ENCODE measurements at places on chromosomes 3 and 15.

- no peak for DNase-seq
Observed at GRCh38 chr3:194852831-194853508, 167.3 kb downstream of the FAM43A start.

GRCh38 chr3:3855056-3855455 lies 55.8 kb downstream of the LRRN1 start:
- no peak for DNase-seq

DNA sequence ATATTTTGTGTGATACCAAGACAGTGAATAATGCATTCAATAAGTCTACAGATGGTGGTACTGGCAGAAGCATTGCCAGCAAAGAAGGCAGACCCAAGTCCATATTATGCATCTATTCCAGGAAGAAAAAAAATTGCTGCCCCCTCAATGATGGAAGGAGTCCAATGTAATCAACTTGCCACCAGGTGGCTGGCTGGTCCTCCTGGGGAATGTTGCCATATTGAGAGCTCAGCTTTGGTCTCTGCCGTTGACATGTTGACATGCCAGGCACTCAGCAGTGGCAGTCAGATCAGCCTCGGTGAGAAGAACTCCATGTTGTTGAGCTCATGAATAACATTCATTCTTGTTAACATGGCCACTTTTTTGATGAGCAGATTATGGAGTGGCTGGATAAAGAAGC lies 298.5 kb downstream of the IGSF11 start:
- no peak for DNase-seq

- DNase-seq = no peak
Observed at GRCh38 chr3:10833855-10834414, 17.9 kb downstream of the SLC6A11 start.

GRCh38 chr3:77372634-77373346 lies 332.9 kb downstream of the ROBO2 start:
- no peak for DNase-seq

GRCh38 chr3:15450438-15451215 lies 23.2 kb downstream of the EAF1 start:
- no peak for DNase-seq

GRCh38 chr15:90683371-90683770 lies 33.8 kb upstream of the BLM start:
- DNase-seq = no peak

- no peak for DNase-seq
Observed at GRCh38 chr15:61654918-61655317, 405.3 kb downstream of the VPS13C start.

DNA sequence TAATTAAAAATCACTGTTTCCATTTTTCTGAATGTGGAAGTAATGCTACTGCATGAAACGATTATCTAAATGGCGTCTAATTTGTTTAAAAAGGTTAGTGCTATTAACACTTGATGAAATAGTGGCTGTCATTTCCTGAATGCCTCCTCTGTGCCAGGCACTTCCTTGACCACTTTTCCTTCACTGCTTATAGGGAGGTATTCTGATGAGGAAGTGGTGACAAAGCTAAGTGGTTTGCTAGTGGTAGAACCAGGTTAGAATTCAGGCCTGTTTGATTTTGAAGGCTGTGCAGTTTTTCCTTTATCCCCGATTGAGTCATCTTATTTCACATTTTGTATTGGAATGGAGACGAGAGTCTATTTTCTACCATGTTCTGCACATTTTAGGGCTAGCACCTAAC lies 119.0 kb downstream of the USP13 start:
- no peak for DNase-seq

- no peak for DNase-seq
Observed at GRCh38 chr3:194128202-194128918, 7.6 kb upstream of the HES1 start.

GRCh38 chr15:85759376-85759775 lies 35.3 kb downstream of the KLHL25 start:
- DNase-seq = no peak

DNA sequence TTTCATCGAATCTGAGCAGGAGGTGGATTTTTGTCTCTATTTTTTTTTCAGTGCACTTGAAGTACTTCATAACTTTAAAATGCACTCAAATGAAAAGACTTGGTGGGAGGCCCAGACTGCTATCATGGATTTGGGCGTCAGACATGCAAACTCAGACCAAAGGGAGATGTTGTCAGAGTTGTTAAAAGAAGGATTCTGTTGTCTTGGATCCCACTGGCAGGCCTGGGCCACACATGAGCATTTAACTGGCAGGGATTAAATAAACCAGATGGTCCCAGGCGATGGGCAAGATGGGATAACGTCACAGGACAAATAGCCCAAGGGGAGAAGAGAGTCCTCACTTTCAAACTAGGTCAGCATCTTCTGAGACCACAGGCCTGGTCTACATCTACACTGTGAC lies 15.4 kb downstream of the RTP1 start:
- DNase-seq = no peak

DNA sequence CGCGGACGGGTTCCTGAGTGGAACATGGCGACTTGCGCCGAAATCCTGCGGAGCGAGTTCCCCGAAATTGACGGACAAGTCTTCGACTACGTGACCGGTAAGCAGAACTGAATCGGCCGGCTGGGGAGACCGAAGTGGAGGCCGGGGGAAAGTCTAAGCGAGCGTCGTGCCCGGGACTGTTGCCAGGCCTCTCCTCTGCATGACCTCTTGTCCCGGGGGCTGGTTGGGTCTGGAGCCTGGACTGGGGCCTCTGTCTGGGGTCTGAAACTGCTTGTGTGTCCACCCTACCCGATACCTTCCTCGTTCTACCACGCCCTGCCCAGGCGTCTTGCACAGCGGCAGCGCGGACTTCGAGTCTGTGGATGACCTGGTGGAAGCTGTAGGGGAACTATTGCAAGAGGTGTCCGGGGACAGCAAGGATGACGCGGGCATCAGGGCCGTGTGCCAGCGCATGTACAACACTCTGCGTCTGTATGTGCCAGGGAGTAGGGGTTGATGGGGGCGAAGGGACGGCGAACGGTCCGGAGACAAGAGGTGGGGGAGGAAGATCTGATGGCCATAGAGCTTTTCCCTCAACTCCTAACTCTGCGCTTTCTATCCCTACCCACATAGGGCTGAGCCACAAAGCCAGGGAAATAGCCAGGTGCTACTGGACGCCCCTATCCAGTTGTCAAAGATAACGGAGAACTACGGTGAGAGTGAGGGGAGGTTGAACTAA lies at the start of gene ABCF3:
TSS of gene ABCF3 (plus strand) at position 16 of the 718 bp plus-strand sequence. CDS start at position 25, 9 bp downstream.
- no peak for DNase-seq

DNA sequence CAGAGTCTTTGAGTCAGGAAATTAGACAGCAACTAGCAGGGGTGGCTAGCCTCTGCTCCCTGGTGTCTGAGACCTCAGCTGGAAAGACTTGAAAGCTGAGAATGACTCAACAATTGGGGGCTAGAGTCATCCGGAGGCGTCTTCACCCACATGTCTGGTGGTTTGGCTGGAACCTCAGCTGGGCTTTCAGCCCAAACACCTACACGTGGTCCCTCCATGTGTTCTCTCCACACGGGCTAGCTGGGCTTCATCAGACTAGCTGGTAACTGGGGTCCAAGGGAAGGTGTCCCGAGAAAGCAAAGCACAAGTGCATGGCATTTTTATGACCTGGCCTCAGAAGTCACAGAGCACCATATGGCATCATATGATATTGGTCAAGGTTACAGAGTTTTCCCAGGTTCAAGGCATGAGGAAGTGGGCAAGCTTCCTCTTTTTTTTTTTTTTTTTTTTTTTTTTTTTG lies 19.9 kb upstream of the ABHD2 start:
- no peak for DNase-seq

- DNase-seq = no peak
Observed at GRCh38 chr3:163071713-163072112, 1575.1 kb downstream of the OTOL1 start.

DNA sequence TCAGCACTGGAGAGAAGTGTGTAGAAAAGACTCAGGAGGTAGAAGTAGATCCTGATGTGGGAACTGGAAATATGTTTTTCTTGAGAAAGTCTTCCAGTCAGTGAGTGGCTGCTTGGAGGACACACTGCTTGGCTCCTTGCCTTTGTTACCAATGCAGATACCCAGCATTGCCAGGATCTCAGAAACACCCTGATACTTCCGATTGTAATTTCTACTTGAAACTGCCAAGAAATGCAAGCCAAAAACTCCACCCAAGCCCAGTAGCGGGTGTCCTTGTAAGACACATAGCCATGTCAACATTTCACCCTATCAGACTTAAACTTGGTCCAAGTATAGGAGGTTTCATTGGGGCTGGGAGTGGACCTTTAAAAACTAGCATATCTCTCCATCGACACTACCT lies 141.8 kb downstream of the ALDH1A2 start:
- DNase-seq = no peak

- no peak for DNase-seq
Observed at GRCh38 chr3:187265461-187265955, 26.0 kb downstream of the MASP1 start.
